ENCODE measurements at places on chromosomes 6 and 20.

- no peak for DNase-seq
These were observed 4.8 kb upstream of the ATXN1 start for GRCh38 chr6:16766043-16766536.

DNA sequence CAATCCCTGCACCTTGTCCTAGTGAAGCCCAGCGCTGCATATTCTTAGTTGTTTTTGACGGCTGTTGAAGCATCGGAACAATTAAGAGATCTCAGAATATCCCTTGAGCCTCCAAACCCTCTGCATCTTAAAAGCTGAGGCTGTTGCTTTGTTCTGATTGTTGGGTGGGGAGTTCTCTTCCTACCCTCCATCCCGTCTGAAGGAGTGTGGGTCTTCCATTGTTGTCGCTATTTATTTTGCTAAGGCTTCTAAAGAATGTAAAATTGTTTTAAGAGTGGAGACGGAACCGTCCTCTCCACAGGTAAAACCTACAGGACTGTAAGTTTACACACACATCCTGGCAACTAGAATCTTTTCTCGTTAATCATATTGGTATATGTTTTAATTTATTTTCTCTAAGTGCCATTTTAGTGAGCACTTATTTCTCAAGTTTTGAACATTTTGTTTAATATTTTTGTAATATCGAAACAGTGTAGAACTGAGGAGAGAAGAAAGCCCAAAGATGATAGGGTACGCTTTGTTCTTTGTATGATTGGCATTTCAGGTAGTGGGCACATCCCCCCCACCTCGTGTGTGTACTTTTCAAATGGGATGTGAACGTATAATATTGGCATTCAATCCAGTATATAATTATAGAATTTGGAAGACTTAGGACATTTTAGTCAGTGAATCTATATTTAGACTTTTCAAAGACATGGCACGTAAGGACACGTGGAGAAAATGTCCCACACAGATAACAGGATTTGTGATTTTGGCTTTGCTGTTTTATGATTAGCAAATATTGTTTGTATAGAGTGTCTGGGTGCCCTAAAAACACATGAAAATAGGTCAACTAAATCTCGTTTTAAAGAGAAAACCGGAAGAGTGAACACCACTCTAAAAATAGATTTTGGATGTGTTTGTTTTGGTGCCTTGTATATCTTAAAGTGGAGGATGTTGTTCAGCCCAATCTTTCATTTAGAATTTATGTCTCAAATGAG is 1.3 kb downstream of the RNF146 start:
- DNase-seq = peak; percentile 25

DNA sequence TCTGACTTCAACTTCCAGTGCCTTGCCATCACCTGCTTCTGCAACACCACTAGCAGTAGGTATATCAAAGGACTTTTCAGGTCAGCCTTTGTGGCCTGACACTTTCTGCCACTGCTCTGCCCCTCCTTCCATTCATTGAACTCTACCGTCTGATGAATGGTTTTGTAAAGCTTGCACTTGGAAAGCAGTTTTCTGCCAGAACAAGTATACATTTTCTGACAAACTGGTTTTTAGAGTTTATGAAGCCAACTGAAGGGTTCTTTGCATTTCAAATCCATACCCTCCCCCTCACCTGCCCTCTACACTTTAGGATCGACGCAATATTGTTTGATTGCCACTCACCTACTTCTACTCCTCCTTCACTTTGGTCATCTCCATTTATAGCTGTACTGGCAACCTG is 603.1 kb downstream of the HACE1 start:
- no peak for DNase-seq

- DNase-seq = no peak
These were observed 34.0 kb upstream of the FOXO3 start for GRCh38 chr6:108526739-108527174.

- DNase-seq = no peak
These were observed 31.8 kb downstream of the CPXM1 start for GRCh38 chr20:2768632-2769015.

- DNase-seq = no peak
These were observed 54.0 kb downstream of the STK4 start for GRCh38 chr20:45020236-45020886.

DNA sequence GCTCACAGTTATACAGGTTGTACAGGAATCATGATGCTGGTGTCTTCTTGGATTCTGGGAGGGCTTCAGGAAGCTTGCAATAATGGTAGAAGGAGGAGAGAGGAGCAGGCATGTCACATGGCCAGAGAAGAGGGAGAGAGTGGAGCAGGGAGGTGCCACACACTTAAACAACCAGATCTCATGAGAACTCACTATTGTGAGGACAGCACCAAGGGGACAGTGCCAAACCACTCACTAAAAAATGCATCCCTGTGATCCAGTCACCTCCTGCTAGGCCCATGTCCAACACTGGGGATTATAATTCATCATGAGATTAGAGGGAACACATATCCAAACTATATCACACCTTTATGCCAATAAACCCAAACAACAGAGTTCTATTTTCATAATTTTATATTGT is 67.2 kb downstream of the TRDN start:
- DNase-seq = no peak

DNA sequence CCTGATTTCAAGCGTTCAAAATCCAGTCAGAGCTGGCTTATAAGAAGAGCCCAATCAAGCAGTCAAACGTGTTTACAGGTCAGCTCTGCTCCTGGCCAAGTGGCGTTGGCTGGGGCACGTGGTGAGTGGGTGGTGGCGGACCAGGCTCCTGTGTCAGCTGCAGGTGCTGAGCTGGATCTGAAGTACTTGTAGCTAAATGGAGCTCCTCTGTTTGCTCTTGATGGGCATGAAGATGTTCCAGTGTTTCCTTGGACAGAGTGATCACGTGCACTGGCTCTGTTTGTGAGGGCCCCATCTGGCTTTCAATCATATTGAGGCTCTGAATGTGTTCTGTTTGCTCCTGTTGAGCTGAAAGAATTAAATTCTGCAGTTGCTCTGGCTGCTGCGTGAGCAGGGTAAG is 10.2 kb upstream of the MICAL1 start:
- no peak for DNase-seq

- DNase-seq = peak; percentile 2
These were observed 897 bp downstream of the CHD6 start for GRCh38 chr20:41617059-41617901.

GRCh38 chr6:43871933-43872332 is 101.9 kb downstream of the VEGFA start:
- DNase-seq = no peak

- DNase-seq = no peak
These were observed 968 bp upstream of the MMP24 start for GRCh38 chr20:35225319-35226125.

DNA sequence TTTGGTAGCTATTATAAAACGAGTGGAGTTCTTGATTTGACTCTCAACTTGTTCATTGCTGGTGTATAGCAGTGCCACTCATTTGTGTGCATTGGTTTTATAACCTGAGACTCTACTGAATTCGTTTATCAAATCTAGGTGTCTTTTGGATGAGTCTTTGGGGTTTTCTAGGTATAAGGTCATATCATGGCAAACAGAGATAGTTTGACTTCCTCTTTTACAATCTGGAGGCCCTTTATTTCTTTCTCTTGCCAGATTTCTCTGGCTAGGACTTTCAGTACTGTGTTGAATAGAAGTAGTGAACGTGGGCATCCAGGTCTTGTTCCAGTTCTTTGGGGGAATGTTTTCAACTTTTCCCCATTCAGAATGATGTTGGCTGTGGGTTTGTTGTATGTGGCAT is 38.8 kb downstream of the SUMO4 start:
- no peak for DNase-seq

GRCh38 chr20:19735446-19735845 is 22.6 kb upstream of the RIN2 start:
- DNase-seq = no peak

- DNase-seq = no peak
These were observed 1.9 kb upstream of the NFKBIE start for GRCh38 chr6:44267252-44267651.

GRCh38 chr6:139327038-139327437 is 35.2 kb upstream of the TXLNB start:
- DNase-seq = no peak

DNA sequence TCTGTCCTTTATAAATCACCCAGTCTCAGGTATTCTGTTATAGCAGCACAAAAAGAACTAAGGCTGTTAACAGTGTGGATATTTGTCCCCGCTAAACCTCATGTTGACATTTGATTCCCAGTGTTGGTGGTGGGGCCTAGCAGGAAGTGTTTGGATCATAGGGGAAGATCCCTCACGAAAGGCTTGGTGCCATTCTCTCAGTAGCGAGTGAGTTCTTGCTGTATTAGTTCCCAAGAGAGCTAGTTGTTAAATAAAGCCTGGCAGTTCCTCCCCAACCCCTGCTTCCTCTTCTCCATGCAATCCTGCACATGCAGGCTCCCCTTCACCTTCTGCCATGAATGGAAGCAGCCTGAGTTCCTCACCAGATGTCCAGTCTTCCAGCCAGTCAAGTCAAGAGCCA is 29.8 kb upstream of the ERVFRD-1 start:
- DNase-seq = no peak

- DNase-seq = no peak
These were observed 9.2 kb downstream of the ATG5 start for GRCh38 chr6:106316375-106316766.

DNA sequence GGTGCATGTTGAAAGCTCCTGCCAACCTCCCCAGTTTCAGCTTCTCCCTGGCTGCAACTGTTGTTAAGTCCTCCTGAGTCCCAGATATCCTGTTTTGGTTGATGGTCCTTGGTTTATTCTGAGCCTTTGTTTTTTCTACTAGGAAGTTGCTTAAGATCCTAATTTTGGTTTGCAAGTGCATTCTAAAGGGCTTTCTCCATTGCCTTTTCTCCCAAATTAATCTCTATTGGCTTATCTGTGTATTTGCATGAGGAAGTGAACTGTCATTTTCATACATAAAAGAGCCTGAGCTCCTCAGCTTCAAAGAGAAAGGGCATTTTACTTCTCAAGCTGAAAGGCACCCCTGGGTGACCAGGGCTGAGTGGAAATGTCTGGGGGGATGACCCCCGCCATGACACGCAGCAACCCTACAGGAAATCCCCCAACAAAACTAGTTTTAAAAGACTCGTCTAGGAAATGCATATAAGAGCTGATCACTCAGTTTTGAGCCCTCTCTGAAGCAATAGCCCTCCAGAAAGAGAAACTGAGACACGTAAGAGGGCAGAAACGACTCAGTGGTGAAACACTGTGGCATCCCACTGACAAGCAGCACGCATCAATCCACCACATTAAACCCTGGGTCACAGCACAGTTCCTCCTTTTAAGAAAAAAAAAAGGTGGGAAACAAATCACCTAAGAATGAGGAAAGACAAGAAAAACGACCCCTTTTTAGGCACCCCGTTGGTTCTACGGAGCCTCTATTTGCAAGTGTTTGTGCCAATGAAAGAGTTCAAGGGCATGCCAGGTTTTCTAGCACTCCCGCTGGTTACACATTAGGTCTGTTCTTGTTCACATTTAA is 140.9 kb downstream of the THBS2 start:
- no peak for DNase-seq

GRCh38 chr20:38725931-38726803 is 1.9 kb downstream of the SLC32A1 start:
- no peak for DNase-seq

DNA sequence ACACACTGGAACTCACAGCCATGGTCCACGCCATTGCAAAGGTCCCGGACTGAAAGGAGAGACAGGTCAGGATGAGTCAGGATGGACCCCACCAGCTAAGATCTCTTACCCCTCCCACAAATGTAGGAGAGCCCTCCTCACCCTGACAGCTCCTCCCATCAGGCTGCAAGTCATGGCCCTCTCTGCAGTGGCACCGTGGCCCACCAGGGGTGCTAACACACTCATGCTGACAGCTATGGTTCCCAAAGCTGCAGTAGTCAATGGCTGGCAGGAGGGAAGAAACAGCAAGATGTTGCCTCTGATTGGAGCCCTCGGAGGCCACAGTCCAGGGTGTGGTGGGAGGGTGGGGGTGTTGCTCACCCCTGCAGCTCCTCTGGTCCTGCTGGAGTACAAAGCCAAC is 5.7 kb upstream of the RBPJL start:
- DNase-seq = no peak

DNA sequence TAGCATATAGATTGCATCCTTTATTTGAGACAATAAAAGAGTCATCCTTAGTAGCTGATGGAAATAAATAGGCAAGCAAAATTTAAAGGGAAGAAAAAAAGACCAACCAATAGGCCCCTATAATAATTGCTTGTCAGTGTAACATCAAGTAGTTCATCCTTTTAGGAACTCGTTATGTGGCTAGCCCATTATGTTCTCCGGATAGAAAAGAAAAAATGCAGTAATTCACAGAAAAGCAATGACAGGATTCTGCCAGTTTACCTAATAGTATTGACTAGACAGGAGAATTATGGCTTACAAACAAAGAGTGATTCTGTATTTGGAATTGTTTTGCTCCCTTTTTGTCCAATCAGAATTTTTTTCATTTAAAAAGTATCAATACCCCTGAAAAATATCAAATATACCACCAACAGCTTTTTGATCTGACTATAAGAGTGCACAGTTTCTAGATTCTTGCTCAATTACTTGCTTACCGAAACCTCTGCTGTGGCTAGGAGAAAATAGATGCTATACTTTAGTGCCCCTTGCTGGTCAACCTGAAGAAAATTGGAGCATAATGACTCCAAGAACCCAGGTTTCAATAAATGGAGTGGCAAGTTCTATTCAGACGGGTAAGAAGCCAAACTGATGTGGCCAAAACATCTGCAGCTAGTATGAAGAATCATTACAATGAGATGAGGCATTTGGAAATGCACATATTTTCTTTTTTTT is 91.5 kb upstream of the SASH1 start:
- no peak for DNase-seq

DNA sequence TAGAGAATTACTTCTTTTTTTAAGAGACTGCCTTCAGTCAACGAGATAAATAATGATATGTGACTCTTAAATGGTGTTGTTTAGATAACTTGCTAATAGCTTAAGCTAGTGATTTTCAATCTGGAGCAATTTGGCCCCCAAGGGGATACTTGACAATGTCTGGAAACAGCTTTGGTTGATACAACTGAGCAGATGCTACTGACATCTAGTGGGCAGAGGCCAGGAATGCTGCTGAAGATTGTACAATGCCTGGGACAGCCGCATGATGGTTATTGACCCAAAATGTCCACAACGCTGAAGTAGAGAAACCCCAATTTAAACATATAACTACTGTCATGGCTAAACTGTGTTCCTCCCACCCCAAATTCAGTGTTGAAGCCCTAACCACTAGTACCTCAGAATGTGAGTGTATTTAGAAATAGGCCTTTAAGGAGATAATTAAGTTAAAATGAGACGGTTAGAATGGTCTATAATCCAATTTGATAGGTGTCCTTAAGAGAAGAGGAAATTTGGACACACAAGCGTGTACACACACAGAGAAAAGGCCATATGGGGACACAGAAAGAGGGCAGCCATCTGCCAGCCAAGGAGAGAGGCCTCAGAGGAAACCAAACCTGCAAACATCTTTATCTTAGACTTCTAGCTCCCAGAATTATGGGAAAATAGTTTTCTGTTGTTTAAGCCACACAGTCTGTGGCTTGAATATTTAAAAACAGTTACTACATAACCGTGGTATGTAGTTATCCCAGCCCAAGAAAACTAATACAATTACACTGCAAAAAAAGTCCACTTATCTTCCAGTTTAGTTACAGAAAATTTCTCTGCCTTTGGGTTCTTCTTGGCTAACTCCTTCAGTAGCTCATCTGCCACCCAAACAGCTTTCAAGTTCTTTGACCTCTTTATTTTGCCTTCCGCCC is 22.2 kb downstream of the RWDD2A start:
- peak; percentile 41 for DNase-seq
